ENCODE measurements at places on chromosomes 7 and 10.

DNA sequence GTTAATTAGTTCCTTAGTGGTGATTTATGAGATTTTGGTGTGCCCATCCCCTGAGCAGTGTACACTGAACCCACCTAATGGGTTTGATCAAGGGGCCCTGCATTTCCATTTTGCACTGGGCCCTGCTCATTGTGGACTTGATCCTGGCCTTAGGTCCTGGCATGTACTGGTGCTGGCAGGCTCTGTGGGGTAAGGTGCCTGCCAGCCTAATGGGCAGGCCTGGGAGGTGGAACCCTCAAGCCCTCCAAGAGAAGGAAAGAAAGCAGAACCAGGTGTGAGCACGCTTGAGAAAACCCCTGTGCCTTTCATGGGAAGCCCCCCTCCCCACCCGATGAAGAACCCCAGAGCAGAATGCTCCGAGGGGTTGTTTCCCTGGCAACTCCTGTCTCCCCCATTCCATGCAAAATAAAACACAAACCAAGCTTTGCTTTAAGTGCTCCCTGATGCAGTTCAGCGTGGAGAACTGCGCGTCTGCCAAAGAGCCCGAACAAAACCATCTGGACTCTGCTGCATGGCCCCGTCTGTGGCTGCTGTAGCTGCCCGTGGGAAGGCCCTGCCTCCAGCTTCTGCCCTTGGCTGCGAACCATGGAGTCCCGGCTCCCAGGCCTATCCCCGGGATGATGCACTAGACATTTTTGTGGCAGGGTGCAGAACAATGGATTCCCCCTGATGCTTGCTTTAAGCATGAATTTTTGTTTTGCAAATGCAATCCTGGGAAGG, 123.3 kb downstream of the PRPF18 start:
- DNase-seq = no peak

GRCh38 chr7:105782391-105783042, 93.9 kb downstream of the ATXN7L1 start:
- no peak for DNase-seq

GRCh38 chr10:78549140-78549935, 515.7 kb downstream of the RPS24 start:
- DNase-seq = no peak

- no peak for DNase-seq
Measured at GRCh38 chr7:99188221-99188620, 19.7 kb downstream of the KPNA7 start.
